ENCODE measurements at places on chromosomes 7 and 10.

DNA sequence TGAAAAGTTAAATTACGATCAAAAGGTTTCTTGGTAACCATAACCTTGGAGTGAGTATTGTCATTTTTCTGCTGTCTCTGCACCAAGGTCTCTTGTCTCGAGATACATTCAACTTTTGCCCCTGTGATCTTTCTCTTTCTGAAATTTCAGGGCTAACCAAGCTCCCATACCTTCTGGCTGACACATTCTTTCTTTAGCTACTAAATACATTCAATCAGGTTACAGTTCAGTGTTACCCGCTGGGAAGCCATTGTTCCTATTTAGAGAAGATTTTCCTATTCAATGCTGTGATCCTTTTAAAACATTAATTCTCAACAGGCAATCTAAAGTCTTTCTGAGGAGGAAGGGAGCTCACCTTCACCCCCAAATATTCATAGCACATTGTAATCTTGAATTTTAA is 22.9 kb upstream of the DMTF1 start:
- no peak for DNase-seq

DNA sequence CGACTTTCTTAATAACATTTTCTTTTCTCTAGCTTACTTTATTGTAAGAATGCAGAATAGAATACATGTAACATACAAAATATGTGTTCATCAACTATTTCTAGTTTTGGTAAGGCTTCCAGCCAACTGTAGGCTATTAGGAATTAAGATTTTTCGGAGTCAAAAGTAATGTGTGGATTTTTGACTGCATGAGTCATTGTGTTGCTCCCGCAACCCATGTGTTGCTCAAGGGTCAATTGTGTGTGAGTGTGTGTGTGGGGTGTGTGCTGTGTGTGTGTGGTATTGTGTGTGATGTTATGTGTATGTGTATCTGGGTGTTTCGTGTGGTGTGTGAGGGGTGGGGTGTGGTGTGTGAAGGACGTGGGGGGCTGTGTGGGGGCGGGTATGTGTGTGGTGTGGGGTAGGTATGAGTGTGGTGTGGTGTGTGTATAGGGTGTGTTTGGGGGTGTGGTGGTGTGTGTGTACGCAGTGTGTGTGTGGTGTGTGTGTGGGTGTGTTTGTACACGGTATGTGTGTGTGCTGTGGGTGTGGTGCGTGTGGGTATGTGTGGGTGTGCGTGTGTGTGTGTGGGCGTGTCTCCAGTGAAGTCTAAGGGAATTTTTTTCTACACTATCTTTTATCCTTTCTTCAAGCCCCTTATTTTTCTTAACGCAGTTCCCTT is 60.5 kb downstream of the RSU1 start:
- no peak for DNase-seq

- DNase-seq = no peak
Observed at GRCh38 chr7:131336956-131337355, 9.3 kb downstream of the MKLN1 start.

- no peak for DNase-seq
Observed at GRCh38 chr7:86939197-86939814, 120.1 kb downstream of the ELAPOR2 start.

- DNase-seq = peak; percentile 88
Observed at GRCh38 chr7:143305423-143306070, 10.4 kb upstream of the CLCN1 start.

Data from head of caudate nucleus (tissue), 42 donors.